ENCODE measurements at places on chromosomes 7 and 10.

GRCh38 chr10:31867646-31868045 lies 61.0 kb downstream of the ARHGAP12 start:
- DNase-seq = no peak

DNA sequence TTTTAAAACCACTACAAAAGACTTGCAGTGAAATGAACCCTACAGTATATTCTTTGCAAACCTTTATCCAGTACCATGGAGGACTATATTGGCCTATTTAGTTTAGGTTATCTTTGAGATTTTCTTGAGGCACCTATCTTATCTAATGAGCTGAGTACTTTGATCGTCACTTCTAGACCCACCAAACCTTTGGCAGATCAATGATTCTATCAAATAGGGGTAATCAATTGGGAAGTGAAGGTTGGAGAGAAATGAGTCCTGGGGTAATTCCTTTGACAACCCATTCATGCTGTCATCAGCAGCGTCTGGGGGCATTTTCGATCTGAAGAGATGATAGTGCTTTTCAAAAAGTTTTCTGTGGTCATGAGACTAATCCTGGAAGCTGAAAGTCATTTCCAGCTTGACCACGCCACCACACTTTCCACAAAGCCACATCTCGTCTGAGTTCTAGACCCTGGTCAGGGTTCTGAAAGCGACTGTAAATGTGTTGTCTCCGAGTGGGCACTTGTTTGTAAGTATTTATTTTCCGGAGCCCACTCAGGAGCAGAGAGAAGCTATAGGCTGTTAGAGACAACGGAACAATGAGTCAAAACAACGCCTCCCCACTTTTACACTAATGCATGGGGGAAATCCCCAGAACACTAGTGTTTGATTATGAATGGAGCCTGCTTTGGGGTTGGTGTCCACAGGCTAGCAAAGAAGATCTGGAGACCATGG lies 4.8 kb downstream of the EGR2 start:
- DNase-seq = no peak

DNA sequence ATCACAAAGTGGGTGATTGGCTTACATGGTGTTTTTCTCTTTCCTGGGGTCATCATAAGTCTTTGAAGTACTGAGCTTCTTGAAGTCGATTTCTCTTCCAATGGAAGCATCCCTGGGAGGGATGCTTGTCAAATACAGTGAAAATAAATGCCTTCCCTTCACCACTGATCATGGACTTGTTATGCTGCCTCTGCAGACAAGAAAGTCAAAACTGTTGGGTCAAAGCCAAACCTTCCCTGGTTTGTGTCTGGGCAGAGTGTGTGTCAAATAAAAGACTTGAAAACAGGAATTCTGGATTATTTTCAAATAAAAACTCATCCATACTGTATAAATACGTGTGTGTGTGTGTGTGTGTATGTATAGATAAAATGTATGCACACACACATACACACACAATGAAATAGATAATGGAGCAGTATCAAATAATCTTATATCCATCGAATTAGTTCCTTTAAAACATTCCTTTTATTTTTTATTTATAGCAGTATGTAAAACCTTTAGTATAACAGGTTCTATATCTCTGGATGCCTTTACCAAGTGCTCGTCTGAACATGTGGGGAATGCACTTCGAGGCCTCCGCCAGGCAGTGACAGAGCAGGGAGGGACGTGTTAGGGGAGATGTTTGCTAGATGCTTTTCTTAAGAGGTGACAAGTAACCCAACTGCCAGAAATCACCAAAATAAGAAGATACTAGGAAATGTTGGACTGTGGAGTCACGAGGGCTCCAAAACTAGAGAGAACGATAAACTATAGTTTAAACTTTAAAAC lies 27.2 kb upstream of the WNT16 start:
- no peak for DNase-seq

DNA sequence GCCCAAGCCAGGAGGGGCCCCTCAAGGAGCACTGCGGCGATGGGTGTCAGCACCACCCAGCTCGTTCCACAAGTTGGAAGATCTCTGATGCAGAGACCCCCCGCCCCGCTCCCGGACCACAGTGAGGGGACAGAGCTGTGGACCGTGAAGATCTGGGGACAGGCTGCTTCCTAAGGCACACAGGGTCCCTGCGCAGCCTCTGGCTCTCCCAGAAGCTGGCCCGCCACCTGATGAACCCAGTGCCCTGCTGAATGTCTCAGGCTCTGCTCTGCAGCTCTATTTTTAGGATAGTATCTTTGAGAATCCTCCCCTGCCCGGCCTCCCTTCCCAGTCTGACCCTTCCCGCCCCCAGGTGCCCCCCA lies 29.7 kb downstream of the GBX1 start:
- DNase-seq = peak; percentile 13

DNA sequence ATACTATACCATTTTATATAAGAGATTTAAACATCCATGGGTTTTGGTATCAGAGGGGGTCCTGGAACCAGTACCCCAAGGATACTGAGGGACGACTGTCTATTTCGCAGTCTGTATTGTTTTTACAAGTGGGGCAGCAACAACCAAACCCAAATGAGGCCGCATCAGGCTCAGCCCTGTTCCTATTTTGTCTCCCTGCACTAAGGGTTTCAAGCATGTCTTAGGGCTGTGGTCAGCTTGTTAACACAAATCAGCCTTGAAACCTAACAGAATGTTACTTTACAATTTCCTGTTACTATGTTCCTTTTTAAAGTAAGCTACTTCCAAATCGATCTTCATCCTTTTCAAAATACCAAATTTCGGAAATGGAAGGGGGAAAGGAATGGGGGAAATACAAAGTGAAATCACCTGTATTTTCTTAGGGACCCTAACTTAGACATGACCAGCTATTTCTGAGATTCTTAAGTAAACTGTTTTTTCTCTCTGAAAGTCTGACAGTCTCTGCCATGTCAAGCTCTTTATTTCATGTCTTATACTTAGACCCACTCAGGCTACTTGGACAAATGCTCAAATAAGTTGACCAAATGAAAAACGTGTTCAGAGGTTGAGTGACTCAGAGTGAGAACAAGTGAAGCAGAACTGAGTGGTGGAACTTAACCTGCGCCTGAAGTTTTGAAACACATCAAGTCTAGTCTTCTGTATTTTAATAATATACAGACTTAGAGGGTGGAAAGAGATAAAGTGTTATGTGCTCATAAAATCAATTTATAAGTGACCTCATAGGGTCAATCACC lies 75.8 kb downstream of the C1GALT1 start:
- DNase-seq = no peak

GRCh38 chr10:122882766-122883165 lies 3.4 kb upstream of the FAM24B start:
- DNase-seq = no peak

DNA sequence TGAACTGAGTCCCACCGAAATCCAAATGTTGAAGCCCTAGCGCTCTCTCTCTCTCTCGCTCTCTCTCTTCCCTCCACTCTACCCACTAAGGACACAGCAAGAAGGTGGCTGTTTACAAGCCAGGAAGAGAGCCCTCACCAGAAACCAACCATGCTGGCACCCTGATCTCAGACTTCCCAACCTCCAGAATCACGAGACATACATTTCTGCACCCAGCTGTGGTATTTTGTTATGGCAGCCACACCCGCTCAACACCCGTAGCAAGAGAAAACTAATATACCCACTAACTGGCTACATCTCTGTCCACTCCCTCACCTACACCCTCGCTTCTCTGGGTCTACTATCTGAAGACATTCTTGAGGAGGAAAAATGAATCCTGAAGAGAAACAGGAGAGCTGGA lies 54.8 kb downstream of the CREB3L2 start:
- no peak for DNase-seq

DNA sequence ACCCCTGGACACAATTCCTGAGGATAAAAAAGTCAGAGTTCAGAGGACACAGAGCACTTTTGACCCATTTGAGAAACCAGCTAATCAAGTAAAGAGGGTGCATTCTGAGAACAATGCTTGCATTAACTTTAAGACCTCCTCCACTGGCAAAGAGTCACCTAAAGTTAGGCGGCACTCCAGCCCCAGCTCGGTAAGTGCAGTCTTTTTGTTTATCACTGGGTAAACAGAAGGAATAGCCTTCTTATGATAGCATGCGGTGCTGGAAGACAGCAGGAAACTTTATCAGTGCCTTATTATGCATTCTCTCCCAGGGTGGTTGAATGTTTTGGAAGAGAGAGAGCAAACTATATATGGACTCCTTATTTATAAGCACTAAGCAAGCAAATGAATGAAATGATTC lies 130.5 kb downstream of the CDK14 start:
- DNase-seq = no peak

GRCh38 chr10:9075420-9075819 lies 1020.9 kb downstream of the GATA3 start:
- DNase-seq = no peak

GRCh38 chr10:58913717-58914116 lies 262.7 kb upstream of the PHYHIPL start:
- DNase-seq = no peak

GRCh38 chr10:126798649-126799048 lies 106.6 kb upstream of the DOCK1 start:
- DNase-seq = no peak

GRCh38 chr7:5477126-5477525 lies 53.5 kb upstream of the TNRC18 start:
- DNase-seq = no peak

GRCh38 chr10:130772056-130772455 lies 539.5 kb downstream of the TCERG1L start:
- DNase-seq = no peak

- no peak for DNase-seq
These were observed 60.1 kb downstream of the RABGEF1 start for GRCh38 chr7:66800591-66800990.

GRCh38 chr10:124293616-124294449 lies 124.9 kb downstream of the OAT start:
- no peak for DNase-seq

- no peak for DNase-seq
These were observed 147.8 kb upstream of the SEMA3E start for GRCh38 chr7:83796760-83797159.

- no peak for DNase-seq
These were observed 49.8 kb downstream of the TPK1 start for GRCh38 chr7:144786079-144786478.

DNA sequence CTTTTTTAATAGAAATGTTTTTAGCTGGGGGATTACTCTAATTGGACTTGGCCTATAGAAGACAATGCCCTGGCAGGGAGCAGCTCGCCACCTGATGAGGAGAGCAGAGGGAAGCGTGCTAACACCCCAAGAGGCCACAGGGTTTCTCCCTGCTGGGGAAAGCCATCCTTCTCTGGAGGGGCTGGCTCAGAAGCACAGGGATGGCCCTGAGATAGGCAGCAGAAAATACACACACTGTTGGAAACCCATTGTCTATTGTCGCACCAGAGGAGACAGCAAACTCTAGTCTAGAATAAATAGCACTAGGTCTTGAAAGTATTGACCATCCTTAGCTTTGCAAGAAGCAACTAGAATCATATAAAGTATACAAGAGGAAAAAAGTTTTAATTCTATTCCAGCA lies 5.4 kb downstream of the COBL start:
- DNase-seq = no peak

DNA sequence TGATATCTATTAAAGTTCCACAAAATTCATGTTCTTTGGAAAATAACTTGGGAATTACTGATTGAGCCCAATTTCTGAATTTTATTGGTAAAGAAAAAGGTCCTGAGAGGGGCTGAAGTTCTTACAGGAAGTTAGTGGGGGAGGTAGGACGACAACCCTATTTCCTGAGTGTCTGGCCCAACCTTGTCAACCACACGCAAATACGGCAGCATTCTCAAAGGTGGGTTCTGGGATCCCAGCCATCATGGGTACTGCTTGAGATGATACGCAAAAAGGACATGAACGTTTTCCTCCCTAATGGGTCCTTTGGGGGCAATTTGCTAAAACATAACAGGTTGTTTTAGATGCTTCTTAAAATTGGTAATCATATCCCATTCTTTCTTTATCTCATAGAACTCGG lies 2.7 kb upstream of the PDCD4 start:
- DNase-seq = no peak

GRCh38 chr10:34489973-34490745 lies 324.9 kb downstream of the PARD3 start:
- no peak for DNase-seq

DNA sequence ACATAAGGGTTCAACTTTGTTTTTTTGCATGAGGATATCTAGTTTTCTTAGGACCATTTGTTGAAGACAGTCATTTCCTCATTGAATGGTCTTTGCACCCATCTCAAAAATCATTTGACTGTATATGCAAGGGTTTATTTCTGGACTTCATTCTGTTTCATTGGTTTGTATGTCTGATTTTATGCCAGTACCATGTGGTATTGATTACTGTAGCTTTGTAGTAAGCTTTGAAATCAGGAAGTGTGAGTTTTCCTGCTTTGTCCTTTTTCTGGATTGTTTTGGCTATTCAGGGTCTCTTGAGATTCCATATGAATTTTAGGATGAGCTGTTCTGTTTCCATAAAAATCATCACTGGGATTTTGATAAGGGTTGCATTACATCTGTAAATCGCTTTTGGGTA lies 63.9 kb downstream of the SND1 start:
- no peak for DNase-seq

DNA sequence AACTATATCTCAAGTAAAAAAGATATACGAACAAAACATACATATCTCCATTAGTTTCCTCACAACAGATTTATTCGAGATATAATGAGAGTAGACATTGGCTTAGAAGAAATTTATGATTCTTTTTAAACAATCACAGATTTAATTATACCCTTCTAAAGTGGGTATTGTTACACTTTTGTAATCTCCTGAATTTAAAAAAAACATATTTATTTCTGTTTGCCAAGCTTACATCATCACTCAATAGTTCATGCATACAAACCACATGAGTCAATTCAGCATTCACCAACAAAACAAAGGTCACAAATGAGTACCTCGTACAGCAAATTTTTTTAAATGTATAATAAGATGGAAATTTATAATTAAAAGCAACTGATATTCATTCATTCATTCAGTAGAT lies 17.6 kb downstream of the LRRN3 start:
- DNase-seq = no peak

DNA sequence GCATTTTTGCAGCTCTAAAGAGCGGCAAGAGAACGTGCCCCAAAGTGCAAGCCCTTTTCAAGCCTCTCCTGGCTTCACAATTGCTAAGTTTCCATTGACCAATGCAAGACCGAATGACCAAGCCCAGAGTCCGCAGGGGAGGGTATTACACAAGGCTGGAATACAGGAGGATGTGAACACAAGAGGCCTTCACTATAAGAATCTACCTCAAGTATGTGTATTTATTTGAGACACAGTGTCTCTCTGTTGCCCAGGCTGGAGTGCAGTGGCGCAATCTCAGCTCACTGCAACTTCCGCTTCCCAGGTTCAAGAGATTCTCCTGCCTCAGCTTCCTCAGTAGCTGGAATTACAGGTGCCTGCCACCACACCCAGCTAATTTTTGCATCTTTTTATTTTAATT lies 22.2 kb upstream of the TPST1 start:
- DNase-seq = no peak
